NCI-H1436 treated with DMSO at 0.1 percent for 48 hours (cell line): ENCODE measurements at places on chromosomes 5 and 9.

GRCh38 chr5:124628721-124629596 lies 117.5 kb downstream of the ZNF608 start:
- no peak for DNase-seq

- DNase-seq = no peak
Measured at GRCh38 chr5:57529864-57530263, 47.3 kb upstream of the ACTBL2 start.

DNA sequence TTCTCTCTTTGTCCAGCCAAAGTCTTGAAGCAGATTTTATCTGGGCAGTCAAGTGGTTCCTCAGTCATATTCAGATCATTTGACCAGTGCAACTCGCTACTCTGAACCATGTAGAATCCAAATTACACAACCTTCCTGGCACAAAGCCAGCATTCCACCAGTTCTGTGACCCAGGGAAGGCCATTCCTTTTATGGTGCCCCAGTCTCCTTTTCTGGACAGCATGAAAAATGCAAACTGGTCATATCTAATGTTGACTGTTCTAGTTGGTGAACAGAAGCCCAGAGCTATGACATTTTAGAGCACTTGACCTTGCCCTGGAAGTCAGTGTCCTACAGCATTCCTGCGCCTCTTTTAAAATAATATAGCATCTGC lies 364.6 kb downstream of the BRINP1 start:
- no peak for DNase-seq

DNA sequence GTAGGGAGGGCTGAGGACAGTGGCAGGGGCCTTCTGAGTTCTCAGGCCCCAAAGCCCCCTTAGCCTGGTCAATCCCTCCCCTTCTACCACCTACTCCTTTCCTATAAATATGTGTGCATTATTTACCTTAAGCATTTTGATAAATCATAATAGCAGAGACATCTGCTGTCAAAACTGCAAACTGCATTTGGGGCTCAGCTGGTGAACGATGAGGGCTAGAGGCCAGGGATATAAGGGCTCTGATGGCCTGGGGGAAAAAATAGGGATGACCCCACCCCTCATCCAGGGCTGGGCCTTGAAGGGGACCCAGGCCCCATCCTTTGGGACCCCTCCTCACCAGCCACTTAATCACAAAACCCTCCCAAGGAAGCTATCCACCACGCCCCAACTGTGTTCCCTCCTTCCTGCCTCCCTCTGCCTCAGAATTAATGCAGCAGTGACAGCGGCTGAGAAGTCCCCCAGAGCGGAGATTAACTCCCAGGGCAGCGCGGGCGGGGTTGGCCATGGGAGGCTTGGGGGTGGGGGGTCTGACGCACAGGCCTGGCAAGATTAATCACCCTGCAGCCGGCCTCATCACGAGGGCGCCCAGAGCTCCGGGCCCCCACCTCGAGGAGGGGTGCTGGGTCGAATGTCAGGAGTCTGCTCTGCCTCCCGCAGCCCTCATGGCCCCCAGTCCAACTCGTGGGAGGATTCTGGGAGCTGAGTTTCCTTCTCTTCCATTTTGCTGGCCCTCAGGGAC lies 42.1 kb downstream of the CXXC5 start:
- DNase-seq = no peak

DNA sequence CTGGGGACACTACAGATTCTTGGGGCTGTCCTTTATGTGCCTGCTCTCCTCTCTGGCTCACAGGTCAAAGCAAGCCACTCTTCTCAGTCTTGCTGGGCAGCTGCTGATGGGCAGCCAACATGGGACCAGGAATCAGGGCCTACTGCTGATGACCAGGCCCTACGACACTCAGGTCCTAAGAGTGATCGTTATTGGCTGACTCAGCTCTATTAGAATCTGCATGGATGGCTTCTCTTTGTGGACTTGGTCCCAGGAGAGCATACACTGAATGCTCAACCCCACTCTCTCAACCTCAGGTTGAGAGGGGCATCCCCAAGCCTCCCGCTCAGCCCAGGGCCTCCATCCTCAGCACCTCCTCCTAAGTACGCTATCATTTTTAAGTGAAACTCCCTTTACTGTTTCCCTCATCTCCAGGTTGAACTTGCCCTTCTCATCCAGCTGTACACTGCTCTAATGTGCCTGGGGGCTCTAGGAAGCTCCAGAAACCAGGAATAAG lies 250.8 kb upstream of the PANK3 start:
- DNase-seq = no peak

DNA sequence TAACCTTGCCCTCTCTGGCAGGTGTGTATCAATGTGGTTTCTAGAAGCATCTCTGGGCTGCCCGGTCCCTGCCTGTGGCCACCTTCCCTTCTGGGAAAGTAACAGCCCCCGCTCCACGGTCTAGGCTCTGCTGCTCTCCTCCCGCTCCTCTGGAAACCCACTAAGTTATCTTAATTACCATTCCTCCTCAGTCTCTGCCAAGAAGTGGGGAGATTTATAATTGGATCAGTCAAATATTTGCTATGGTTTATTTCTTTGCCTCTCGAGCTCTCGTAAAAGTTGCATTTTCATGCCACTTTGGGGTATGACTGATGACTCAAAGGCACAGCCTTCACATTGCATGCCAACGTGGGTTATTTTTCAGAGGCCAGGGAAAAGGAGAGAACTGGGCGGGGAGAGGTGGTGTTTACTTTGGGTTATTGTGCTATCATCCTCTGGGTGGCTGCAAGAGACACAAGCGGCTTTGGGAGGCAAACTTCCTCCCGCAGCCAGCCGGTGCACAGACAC lies 205.3 kb upstream of the WWC1 start:
- DNase-seq = no peak

DNA sequence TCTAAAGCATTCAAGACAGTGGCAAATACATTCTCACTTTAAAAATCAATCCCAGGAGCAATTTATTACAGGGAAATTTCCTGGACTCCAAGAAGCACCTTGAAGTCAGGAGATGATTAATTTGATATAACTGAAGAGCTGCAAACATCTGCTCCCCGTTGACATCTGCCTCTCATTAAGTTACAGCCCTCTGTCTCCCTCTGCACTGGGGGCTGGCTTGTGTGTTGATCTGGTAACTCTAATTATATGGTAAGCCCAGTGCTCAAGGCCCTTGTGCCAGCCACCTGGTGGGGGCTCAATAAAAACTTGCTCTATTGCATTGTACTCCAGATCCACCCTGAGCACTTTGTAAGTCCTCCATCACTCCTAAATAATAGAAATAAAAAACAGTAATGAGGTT lies 131.1 kb upstream of the ZNF462 start:
- peak; percentile 60 for DNase-seq

DNA sequence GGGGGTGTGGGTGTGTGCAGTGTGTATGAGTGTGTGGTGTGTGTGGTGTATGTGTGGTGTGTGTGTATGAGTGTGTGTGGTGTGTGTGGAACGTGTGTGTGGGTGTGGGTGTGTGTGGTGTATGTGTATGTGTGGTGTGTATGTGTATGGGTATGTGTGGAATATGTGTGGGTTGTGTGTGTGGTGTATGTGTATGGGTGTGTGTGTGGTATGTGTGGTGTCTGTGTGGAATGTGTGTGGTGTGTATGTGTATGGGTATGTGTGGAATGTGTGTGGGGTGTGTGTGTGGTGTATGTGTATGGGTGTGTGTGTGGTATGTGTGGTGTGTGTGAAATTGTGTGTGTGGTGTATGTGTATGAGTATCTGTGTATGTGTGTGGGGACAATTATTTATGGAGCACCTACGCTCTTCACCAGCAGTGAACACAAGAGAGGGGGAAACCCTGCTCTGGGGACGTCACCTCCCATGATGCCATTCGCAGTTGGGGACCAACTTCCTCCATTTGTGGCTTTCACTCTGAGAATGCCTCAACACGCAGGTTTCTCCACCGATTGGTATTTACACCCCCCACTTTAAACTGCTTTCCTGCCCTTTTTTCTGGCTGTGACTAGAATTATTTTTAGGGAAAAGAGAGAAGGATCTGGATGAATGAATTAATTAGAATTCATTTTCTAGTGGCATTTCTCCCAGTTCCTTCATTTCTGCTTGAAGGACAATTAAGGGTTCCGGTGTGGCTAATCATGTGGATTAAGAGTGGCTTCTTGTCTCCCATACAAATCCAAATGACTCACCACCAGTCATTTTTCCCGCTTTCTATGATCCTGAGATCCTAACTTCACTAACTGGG lies 238.1 kb downstream of the ROR2 start:
- DNase-seq = no peak
